ENCODE measurements at places on chromosomes 16 and 17. TPM values are rescaled to one million over a fixed set of nuclear protein-coding genes. Genes with fewer than 3 reads are reported as not detected.

NPTX1 gene
- 0.29 TPM for total RNA-seq

GRCh38 chr17:16515933-16516332 is 23.9 kb upstream of the LRRC75A start:
- H3K4me3 ChIP-seq: no peak overlapping the region
- no peaks in the 10 kb centered on the region for H3K4me1 ChIP-seq
- H3K36me3 ChIP-seq: no peaks in the 10 kb centered on the region
- no peak overlapping the region for H3K27ac ChIP-seq
- no peak for DNase-seq

- H3K4me3 ChIP-seq: no peak overlapping the region
- no peaks in the 10 kb centered on the region for H3K36me3 ChIP-seq
- peak overlapping the region; percentile 12 for H3K27ac ChIP-seq
- H3K27me3 ChIP-seq: no peaks in the 10 kb centered on the region
These were observed 52.6 kb downstream of the PLCG2 start for GRCh38 chr16:81831722-81832126.

- no peaks in the 10 kb centered on the region for H3K36me3 ChIP-seq
- no peak overlapping the region for H3K4me3 ChIP-seq
- no peaks in the 10 kb centered on the region for H3K27me3 ChIP-seq
- H3K4me1 ChIP-seq: no peaks in the 10 kb centered on the region
- no peak for DNase-seq
These were observed 26.2 kb downstream of the TEKT5 start for GRCh38 chr16:10668322-10669045.

RPL38 gene
- total RNA-seq: 471 TPM

GRCh38 chr17:40287494-40288369 is at the start of gene CDC6:
Gene CDC6 (plus strand): TSS chr17:40287879. CDS start chr17:40289421, 1,542 bp downstream.
- peaks cover 9% of the 10 kb centered on the region for H3K4me1 ChIP-seq
- H3K4me3 ChIP-seq: peak within 1 kb of the TSS; percentile 62
- no peaks in the 10 kb centered on the region for H3K27me3 ChIP-seq
- no peaks in the 10 kb centered on the region for H3K36me3 ChIP-seq
- no peak within 1 kb of the TSS for H3K27ac ChIP-seq

DNA sequence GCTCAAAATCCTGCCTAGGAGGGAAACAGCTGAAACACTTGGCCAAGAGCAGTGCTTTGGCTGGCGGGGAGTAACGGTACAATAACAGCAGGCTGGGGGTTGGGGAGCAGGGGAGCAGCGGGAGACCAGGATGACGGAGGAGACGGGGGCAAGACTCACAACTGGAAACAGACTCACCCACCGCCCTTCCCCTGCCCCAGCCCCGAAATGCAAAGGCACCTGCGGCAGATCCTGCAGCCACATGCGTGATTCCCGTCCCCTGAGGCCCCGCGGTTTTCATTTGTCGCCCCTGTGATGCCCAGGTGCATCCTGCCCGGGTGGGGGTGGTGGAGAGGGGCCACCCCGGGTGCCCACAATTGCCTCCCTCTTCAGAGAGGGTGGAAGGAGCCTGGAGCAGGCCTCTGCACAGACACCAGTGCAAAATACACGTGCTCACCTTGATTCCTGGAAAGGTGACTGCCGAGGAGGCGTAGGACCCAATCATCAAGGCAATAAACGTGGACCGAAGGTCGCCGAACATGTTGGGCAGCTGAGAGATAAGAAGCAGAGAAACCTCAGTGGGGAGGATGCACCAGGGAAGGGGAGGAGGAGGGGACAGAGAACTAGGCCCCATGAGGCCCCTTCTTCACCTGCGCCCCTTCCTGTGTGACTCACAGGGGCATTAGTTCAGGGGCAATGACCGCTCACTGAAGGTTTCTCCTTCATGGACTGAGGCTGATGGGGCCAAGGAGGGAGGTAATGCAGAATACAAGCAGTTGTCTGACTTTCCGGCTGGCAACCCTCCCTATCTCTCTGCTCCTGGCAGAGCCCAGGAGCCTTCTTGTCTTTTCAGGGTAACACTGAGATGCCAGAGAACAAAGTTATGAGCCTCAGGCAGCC is 30.4 kb upstream of the PITPNA start:
- DNase-seq: no peak
- H3K27me3 ChIP-seq: no peaks in the 10 kb centered on the region
- H3K4me3 ChIP-seq: no peak overlapping the region
- no peaks in the 10 kb centered on the region for H3K4me1 ChIP-seq
- no peaks in the 10 kb centered on the region for H3K36me3 ChIP-seq

DNA sequence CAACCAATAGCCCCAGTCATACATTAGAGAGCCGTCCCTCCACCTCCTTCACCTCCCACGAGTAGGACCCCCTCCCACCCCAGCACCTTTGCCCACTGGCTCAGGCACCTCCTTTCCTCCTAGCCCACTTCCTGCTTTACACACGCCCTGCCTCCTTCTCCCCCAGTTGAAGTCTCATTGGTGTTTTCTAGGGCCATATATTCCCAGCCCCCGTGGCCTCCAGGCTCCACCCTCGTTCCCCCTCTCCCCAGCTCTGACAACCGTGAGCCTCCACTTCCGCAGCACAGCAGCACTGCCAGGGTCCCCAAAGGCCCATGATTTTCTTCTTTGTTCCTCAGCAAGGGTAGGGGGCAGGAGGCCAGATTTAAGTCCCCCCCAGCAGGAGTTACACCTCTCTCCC is 340.3 kb upstream of the TNRC6C start:
- no peak for DNase-seq
- no peak overlapping the region for H3K4me3 ChIP-seq

DNA sequence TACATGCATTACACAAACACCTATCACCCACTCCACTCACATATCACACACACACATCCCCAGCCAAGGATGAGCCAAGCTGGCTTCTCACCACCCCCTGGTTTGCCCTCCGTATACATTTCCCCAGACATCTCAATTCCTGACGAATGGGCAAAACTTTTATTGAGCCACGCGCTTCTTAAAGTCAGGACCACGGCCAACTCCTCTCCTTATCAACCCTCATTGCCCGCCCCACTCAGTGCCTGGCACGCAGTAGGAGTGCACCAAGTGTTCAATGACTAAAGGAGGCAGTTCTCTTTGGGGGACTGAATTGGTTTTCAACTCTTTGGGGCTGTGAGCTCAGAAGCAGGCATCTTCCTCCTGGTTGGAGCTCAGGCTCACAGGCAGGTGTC is 22.5 kb upstream of the C16orf78 start:
- no peak for DNase-seq
- no peaks in the 10 kb centered on the region for H3K4me1 ChIP-seq
- H3K4me3 ChIP-seq: no peak overlapping the region
- no peak overlapping the region for H3K27ac ChIP-seq
- no peaks in the 10 kb centered on the region for H3K36me3 ChIP-seq
- no peaks in the 10 kb centered on the region for H3K27me3 ChIP-seq

DNA sequence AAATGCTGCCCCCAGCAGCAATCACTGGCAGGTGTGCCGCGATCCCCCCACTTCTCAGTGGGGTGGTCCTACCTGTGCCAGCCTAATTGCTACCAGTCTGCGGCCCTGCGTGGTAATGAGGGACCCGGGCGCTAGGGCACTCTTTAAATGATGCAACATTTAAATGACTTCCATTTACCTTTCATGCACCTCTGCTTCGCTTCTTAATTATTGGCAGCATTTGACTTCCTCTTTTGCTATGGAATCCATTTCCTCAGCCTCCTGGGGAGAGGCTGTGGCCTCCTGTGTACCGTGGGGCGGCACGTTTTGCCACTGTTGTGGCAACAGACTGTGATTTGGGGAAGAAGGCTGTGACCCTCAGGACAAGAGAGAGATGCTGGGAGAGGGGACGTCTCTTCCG is 86.1 kb downstream of the RPA1 start:
- no peaks in the 10 kb centered on the region for H3K27me3 ChIP-seq
- no peaks in the 10 kb centered on the region for H3K4me1 ChIP-seq
- no peak overlapping the region for H3K27ac ChIP-seq
- no peak for DNase-seq

DNA sequence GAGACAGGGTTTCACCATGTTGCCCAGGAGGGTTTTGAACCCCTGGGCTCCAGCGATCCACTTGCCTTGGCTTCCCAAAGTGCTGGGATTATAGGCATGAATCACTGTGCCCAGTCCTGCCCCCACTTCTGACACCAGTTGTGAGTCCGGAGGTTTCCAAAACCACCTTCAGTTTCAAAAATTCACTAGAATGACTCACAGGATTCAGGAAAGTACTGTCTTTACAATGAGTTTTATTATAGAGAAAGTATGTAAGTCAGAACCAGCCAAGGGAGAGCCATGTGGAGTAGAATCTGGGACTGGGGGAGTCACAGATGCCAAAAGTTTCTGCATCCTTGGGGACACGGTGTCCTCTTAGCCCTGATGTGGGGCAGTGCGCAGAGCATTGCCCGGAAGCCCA is 55.1 kb downstream of the PLD6 start:
- no peaks in the 10 kb centered on the region for H3K4me1 ChIP-seq
- no peak overlapping the region for H3K27ac ChIP-seq
- DNase-seq: no peak
- H3K27me3 ChIP-seq: no peaks in the 10 kb centered on the region
- no peak overlapping the region for H3K4me3 ChIP-seq
- no peaks in the 10 kb centered on the region for H3K36me3 ChIP-seq

DNA sequence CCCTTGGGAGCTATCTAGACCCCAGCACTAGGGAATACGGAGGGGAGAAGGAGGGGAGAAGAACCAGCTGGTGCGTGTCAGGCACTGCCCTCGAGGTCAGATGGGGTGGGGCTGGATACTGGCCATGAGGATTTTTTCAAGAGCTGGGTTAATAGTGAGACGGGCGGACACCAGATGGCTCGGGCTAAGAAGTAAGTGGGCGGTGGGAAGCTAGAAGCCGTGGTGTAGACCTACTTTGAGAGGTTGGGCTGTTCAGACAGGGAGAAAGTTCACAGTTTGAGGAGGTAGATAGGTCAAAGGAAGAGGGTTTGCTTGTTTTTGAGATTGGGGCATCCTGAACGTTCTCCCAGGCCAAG is 303.8 kb downstream of the SEC14L1 start:
- peak overlapping the region; percentile 87 for H3K27ac ChIP-seq
- peaks cover 32% of the 10 kb centered on the region for H3K4me1 ChIP-seq
- no peak overlapping the region for H3K4me3 ChIP-seq
- no peaks in the 10 kb centered on the region for H3K27me3 ChIP-seq

DNA sequence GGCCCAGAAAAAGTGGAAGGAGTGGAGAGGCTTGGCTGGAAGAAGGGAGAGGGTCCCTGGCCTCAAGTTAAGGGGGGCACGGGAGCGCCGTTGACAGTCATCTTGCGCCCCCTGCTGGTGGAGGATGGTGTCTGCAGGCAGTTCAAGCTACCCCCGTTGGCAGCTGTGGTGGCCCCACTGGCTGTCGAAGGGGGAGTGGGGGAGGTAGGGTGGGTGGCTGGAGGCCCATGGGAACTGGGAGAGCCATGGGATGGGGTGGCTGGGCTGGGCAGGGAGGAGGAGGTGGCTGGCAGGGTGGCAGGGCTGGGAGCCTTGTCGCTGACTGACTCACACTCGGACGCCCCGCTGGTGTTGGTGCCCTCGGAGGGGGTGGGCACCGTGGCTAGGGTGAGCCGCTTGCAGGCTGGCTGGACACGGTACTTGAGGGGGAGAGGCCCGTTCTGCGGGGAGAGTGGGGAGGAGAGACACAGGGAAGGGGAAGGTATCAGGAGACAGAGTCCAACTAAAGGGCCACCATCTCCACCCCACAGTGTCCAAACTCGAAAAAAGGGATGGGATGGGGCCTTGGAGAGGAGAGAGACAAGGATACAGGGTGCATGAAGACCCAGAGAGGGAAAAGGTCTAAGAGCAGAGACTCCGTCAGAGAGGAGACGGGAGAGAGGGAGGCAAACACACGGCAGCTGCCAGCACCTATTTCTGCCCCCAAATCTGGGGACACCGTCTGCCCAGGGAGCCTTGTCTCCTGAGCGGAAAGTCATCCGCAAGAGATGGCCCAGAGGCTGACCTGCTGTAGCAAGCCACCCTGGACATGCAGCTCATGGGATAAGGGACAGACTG is 5.2 kb downstream of the CISD3 start:
- H3K4me1 ChIP-seq: peaks cover 19% of the 10 kb centered on the region
- DNase-seq: no peak
- no peaks in the 10 kb centered on the region for H3K36me3 ChIP-seq
- no peak overlapping the region for H3K4me3 ChIP-seq
- H3K27ac ChIP-seq: peak overlapping the region; percentile 58

GRCh38 chr16:83145297-83145696 is 518.5 kb downstream of the CDH13 start:
- no peaks in the 10 kb centered on the region for H3K27me3 ChIP-seq
- no peaks in the 10 kb centered on the region for H3K4me1 ChIP-seq
- DNase-seq: no peak
- H3K36me3 ChIP-seq: no peaks in the 10 kb centered on the region
- H3K4me3 ChIP-seq: no peak overlapping the region

GRCh38 chr16:67551972-67552371 is 10.4 kb upstream of the CTCF start:
- H3K4me3 ChIP-seq: no peak overlapping the region
- no peaks in the 10 kb centered on the region for H3K4me1 ChIP-seq
- no peaks in the 10 kb centered on the region for H3K36me3 ChIP-seq
- H3K27ac ChIP-seq: no peak overlapping the region
- no peak for DNase-seq
- H3K27me3 ChIP-seq: no peaks in the 10 kb centered on the region

GRCh38 chr16:89189358-89190025 is 10.8 kb downstream of the SLC22A31 start:
- no peak overlapping the region for H3K27ac ChIP-seq
- H3K36me3 ChIP-seq: no peaks in the 10 kb centered on the region
- H3K27me3 ChIP-seq: peaks cover 10% of the 10 kb centered on the region

DNA sequence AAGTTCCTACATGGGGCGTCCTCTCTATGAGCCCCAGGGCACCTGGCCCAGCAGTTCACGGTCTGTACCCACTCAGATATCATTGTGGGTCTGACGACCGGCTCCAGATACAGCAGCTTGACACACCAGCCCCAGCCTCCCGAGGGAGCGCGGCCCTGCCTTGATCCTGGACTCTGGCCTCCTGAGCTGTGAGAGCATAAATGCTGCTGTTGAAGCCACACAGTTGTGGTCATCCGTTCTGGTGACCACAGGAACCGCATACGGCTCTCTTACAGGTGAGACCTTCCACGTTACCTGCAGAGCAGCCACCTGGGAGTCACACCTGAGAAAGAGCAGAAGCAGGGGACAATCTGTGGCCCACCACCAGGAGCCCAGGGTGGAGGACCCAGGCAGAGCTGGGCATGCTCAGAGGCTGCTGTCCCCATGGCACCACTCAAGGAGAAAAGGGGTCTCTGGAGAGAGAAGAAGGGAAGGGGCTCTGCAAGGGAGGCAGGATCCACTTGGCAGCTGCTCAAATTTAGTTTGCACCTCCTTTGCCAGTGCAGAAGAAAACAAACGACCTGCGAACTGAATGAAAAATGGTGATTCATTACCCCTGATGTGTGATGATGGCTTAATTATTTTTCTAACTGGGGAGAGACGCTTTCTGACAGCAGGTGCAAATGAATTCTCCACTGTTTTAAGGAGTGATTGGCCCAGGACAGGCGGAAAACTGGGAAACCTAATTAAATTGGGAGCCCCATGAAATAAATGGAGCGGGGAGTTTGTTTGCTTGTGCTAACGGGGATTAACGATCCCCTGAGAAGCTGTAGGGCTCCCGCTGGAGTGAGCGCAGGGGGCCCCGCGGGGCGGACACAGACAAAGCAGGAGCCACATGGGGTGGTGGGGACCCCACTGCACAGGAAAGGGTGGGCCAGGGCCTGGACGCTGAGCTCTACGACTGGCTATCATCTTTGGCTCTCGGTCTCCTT is 208.9 kb downstream of the RBFOX3 start:
- no peak for DNase-seq
- no peaks in the 10 kb centered on the region for H3K4me1 ChIP-seq
- no peak overlapping the region for H3K27ac ChIP-seq

All from breast epithelium (tissue), 4 donors.